ENCODE measurements at places on chromosomes 7 and 10.

DNA sequence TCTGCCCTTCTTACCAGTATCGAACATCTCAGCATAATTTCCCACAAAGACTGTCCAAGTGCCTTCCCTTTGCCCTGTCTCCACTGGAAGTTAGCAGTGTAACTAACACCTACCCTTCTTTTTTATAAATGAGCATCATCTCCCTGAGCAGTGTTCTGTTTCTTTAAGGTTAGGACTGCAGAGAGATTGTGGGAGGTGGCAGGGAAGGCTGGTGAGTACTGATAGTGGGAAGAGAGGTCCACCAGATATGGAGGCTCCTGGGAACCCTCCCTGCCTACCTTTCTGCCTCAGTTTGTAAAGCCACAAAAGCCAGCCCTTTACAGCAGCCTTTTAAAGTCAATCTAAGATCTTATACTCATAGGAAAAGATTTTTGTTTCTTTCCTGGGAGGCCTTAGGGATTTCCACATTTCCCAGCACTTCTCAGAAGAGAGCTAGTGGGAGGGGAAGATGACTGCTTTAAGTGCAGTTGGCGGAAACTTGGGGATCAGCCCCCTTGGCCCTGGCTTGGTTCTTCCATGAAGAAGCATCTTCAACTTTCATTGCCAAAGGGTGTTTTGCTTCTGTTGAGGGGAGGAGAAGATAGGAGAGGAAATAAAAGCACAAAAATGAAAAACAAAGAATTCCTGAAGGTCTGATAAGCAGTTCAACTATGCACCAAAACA is 36.6 kb upstream of the CALD1 start:
- DNase-seq: no peak

DNA sequence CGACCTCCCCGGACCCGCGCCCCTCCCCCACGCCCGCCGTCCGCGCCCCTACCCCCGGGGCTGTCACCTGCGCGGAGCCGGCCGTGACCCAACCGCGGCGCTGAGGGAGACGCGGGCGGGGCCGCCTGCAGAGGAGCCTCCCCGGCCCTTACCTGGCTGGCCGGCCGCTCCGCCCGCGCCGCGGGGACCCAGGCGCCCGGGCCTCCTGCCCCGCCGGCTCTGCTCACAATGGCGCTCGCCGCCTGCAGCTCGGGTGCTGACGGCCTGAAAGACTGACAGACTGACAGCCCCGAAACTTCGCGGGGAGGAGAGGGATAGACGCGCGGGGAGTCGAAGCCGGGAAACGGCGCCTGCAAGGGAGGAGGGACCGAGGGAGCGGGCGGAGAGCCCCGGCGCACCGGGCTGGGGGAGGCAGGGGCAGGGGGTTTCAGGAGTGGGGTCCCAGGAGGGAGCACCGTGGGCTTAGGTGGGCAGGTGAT is 393 bp downstream of the ZNF467 start:
- peak; percentile 28 for DNase-seq

DNA sequence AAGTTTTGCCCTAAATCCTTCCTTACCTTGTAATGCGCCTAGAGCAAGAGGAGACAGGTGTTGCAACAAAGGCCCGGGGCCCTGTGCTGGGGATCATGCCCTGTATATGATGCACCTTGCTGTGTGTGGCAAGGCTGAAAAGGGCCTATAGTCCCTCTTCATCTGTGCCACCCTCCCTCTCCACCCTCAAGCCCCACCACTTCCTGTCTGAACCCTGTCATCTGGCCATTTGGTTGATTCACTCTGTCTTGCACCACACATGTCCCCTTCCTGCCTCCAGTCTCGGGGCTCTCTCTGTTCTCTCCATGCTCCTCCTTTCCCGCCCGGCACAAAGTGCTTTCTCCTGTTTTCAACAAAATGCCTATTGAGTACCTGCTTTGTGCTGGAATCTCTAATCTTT is 11.5 kb upstream of the MALSU1 start:
- DNase-seq: no peak

- DNase-seq: no peak
These were observed 13.5 kb upstream of the LRGUK start for GRCh38 chr7:134113655-134114054.

GRCh38 chr7:1297017-1297960 is 64.6 kb downstream of the UNCX start:
- no peak for DNase-seq

- DNase-seq: peak; percentile 66
These were observed 70.3 kb upstream of the MXI1 start for GRCh38 chr10:110137142-110137545.

GRCh38 chr10:3969876-3970666 is 185.1 kb upstream of the KLF6 start:
- peak; percentile 65 for DNase-seq

- no peak for DNase-seq
These were observed 239.0 kb downstream of the DIP2C start for GRCh38 chr10:450463-450862.

DNA sequence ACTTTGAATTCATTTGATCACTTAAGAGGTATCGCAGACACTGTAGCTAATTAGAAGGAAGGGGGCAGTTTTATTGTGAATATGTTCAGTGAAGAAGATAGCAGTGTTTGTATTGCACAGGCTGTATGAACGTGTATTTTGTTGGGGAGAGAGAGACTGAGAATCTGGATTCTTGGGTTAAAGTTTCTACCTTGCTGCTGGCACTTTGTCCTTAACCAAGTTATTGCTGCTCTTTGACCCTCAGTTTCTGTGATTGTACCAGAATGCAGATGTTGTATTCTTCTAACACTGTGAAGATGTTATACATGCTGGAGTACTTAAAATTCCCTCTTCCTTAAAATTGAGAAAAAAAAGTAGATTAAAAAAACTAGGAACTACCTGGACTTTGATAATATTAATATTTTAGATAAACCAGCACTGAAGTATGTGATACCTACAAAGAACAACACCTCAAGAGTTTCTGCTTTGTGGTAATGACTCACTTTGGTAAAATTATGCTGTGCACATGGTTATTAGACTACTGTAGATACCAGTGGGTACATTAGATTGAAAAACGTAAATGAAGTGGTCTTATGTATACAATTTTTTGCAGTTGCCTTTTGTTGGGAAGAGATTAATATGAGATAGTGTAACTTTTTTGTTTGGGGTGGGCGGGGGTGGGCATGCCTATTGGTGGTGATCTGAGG is 321.3 kb downstream of the AUTS2 start:
- no peak for DNase-seq

- DNase-seq: no peak
These were observed 224.7 kb upstream of the PHYHIPL start for GRCh38 chr10:58951746-58952145.

GRCh38 chr10:20737107-20737506 is 160.0 kb downstream of the NEBL start:
- no peak for DNase-seq

DNA sequence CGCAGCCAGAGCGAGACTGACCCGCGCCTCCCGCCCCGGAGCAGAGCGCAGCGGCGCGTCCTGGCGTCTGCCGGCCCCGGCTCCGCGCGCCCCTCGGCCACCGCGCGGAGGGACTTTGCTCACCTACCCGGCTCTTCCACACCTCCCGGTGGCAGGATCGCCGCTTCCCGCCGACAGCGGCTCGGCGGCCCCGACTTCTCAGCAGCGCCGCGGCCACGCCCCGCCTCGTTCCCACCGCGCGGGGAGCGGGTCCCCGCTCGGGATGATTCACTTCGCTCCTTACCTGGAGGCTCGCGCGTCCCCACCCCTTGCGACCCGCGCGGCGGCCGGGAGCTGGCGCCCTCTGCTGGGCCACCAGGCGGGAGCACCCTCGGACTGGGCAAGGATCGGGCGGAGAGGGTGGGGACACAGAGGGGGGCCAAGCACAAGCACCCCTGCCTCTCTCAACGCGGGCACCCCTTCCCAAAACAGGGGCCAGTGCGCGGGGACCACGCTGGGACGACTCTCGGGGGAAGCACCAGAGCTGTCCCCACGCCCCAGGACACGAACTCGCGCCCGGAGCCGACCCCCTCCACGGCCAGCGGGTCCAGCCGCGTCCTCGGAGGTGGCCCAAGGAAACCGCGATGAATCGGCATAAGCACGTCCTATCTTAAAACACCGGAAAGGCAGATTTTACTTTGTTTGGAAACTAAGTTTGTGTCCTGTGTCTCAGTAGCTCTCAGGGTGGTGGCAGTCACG is 101.0 kb upstream of the SVIL start:
- peak; percentile 80 for DNase-seq

DNA sequence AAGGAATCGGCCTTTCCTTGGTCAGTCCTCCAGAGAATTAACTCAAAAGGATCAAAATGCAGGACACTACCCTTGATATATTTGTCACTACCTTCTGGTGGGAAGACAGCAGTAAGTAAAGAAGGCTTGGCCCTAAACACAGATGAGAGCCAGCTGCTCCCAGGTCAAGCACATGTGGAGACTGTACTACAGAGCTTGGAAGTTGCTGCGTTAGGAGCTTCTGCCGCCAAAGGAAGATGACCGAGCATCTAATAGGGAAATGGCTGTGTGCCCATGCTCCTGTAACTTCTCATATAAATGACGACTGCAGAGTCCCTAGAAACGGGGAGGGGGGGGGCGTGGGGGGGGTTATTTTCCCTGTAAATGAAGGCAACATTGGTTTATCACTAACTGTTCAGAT is 59.0 kb downstream of the PODXL start:
- DNase-seq: no peak

- DNase-seq: no peak
These were observed 400.1 kb downstream of the TNS3 start for GRCh38 chr7:47181746-47182361.

- DNase-seq: no peak
These were observed 447.4 kb downstream of the DNAJB6 start for GRCh38 chr7:157784041-157784835.

- no peak for DNase-seq
These were observed 39.7 kb upstream of the CARD11 start for GRCh38 chr7:3083350-3083749.

DNA sequence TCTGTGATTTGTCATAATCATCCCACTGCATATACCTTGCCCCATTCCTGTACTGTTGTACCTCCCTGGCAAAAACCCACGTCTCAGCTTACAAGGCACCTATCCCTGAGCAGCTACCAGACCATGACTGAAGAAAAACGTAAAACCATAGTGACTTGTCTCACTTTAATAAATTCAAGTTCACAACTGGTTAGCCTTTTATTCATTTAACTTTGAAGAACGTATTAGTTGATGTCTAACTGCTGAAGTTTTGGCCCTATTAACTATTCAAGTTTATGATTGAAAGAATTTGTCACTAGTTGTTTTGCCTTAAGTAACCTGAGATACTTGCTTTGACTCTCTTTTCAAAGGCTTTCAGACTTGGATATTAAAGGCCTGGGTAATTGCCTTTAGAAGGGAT is 59.7 kb downstream of the GALNT11 start:
- DNase-seq: no peak

DNA sequence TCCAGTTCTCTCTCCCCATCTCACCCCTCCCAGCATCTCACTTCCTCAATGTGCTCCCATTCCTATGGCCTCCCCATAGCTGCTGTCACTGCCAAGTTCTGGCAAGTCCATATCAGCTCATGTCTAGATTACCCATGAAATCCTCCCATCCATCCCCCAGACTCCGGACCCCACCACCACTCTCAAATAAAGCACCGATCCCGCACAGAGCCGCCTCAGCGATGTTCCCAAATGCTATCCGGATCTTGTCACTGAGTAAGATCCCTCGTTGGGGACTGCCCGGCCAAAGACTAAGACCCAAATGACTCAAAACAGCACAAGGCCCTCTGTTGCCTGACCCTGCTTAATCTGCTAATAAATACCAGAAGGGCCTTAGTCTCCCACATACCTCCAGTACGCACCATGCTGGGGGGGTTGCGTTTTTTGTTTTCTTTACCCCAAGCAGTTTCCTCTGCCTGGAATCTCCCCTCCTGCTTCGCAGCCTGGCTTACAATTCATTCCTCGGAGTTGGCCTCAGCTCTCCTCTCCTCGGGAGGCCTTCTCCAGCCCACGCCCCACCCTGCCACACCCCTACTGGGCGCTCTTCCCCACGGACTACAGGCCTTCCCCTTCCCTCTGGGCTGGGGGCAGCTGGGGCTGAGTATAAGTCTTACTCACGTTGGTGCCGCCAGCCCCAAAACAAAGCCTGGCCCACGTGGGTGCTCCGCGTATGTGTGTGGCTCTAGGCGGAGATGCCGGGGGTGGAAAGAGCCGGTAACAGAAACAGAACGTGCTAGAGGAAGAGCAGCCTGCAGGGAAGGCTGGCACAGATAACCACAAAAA is 1.8 kb upstream of the DUSP5 start:
- DNase-seq: no peak

- no peak for DNase-seq
These were observed 183.7 kb upstream of the FEZF1 start for GRCh38 chr7:122488241-122488640.

- no peak for DNase-seq
These were observed 38.3 kb downstream of the AKR1B1 start for GRCh38 chr7:134420424-134421125.

- no peak for DNase-seq
These were observed 9.8 kb downstream of the CLRN3 start for GRCh38 chr10:127882801-127883459.

- peak; percentile 38 for DNase-seq
These were observed 30.2 kb upstream of the NUB1 start for GRCh38 chr7:151311294-151311864.

DNA sequence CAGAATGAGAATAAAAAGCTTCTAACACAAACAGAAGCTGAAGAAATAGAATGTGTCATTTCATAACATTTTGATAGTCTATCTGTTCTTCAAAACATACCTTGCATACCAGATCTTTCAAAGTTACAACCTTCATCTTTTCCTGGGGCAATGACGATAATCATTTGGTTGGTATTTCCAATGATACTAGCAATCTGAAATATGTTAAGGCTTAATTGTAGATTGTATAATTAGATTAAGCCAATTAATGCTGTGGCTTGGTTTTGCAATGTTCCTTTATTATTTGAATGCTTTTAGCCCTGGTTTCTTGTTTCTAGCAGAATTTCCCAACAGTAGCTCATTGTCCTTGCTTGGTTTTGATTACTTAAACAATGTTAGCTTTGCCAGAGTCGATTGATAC is 84.6 kb downstream of the CABCOCO1 start:
- no peak for DNase-seq

DNA sequence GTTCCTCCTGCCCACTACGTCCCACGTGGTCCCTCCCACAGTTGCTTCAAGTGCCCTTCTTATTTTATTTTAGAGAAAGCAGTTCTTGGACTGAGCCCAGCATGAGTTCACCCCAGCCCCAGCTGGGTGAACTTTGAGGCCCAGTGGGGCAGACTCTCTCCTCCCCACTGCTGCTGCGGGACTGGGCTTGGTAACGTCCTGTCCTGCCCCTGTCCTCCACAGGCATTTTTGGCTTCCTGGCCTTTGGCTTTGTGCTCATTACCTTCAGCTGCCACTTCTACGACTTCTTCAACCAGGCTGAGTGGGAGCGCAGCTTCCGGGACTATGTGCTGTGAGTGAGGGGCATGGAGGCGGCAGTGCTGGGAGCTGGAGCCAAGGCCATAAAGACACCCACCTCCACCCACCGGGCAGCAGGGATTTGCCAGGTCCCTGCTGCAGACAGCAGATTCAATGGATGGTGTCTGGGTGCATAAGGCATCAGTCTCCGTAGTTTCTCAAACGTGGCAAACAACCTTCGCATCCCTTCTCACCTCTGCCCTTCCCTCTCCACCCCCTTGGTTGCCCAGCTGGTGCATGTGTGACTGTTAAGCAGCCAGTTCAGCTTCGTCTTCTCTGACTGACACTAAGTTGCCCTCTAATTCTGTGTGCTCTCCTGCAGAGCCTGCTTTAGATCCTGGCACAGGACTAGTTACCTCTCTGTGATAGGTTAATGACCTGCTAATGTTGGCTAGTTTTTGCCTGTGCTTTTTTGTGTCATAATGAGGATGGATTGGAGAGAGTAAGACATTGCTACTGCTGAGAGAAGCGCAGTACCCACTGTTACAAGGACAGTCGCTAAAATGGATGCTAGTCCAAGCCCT is 15.5 kb upstream of the AHCYL2 start:
- DNase-seq: no peak

Measured in CD4-positive, CD25-positive, alpha-beta regulatory T cell (primary cell).